ENCODE measurements at places on chromosomes 2 and 18. TPM values are rescaled to one million over a fixed set of nuclear protein-coding genes. Genes with fewer than 3 reads are reported as not detected.

DNA sequence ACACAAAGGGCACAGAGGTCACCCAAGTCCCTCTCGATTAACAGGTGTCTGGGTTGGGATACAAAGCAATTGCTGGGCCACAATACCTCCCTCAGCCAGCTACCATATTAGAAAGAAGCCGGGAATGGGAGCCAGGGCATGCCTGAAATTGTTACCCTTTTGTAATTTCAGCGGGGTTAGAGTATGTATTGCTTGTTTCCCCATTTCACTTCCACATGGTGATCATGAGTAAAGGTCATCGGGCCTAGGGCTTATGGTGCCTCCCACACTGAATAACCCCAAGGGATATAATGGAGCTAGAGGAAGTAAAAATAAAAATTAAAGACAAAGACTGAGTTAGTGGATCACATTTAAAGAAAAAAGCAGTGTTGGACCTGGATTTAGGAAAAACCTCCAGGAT is 437.2 kb upstream of the KLHL29 start:
- no peak for DNase-seq

Gene SPOPL
- total RNA-seq, result 18.3 TPM

DNA sequence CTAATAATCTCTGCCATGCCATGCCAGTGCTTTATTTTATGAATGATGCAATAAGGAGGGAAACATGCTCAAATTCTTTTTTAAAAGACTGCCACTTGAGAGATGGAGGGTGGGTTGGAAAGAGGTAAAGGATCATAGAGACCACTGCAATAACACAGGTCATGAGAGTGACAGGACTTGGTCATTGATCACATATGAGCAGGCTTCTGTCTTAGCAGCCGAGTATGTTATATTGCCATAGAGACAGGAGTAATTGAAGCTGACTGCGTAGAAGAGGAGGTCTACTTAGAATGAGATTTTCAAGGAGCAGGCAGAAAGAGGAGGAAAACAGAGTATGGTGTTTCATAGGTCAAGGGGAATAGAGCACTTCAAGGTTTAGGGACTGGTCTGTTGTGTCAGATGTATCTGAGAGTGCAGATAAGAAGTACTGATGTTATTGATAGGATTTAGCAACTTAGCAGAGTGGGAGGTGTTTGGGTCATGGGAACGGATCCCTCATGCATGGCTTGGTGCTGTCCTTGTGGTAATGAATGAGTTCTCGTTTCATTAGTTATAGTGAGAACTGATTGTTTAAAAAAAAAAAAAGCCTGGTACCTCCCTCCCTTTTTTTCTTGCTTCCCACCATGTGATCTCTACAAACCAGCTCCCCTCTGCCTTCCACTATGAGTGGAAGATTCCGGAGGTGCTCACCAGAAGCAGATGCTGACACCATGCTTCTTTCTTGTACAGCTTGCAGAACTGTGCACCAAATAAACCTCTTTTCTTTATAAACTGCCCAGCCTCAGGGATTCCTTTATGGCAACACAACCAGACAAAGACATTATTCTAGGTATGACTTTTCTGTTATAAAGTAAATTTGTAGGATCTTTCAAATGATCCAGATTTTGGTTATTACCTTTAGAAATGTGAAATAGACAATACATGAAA is 32.8 kb downstream of the UGP2 start:
- no peak for DNase-seq

Gene POTEF
- total RNA-seq, result not detected

Gene DCAF17
- 40.9 TPM for total RNA-seq

DNA sequence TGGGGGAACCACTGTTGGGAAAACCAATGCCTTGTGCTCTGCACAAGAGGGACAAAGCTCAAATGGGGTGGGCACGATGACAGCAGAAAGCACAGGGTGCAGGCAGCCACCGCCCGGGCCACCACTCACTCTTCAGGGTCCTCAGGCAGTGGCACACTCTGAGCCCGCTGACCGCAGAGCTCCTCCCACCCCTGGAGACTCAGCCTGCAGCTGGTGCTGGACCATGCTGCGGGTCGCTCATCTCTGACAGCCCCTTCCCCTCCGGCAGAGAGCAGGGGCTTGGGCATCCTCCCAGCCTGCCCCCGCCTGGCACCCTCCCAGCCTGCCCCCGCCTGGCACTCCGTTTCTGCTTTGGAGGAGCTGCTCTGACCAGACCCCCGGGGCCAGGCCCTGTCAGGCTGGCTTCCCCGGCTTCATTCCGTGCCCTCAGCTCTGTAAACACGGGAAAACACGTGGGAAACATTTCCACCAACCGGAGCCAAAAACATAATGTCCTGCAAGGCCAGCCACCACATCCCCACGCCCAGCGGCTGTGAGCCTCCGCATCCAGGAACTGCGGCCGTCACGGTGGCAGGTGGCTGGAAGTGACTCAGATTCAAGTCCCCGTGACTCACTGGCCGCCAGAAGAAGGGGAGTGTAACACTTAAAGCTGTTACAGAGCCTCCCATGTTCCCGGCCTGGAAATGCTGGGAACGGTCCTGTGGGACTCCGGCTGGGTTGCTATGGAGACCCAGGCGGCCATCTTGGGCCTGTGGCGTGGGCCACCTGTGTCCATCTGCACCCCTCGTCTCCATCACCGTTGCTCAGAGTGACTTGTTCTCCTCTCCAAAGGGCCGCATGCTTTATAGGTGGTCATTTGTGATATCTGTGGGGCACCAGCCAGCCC is 6.8 kb upstream of the SNED1 start:
- DNase-seq, result no peak

- DNase-seq, result no peak
These were observed 33.3 kb downstream of the BMP10 start for GRCh38 chr2:68837861-68838341.

GRCh38 chr2:235088496-235088921 is 136.7 kb downstream of the SH3BP4 start:
- no peak for DNase-seq

DNA sequence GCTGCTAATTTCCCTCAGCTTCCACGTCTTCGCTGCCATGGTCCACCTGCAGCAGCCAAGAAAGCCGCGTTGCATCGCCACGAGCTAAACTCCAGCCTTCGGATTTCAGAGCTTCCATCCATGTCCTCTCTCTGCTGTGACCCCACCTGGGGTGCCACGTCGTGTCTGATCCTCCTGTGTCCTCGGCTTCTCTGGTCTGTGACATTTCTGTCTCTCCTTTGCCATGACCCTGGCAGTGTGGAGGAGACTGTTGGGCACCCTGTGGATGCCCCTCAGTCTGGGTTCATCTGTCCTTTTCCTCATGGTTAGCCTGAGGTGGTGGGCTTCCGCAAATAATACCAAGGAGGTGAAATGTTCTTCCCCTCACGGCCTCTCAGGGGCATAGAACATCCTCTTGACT is 106.8 kb downstream of the RTP5 start:
- DNase-seq, result no peak

- no peak for DNase-seq
These were observed 154.8 kb downstream of the RNF152 start for GRCh38 chr18:61738042-61738441.

GRCh38 chr18:7202169-7202568 is 28.7 kb upstream of the LRRC30 start:
- no peak for DNase-seq

DNA sequence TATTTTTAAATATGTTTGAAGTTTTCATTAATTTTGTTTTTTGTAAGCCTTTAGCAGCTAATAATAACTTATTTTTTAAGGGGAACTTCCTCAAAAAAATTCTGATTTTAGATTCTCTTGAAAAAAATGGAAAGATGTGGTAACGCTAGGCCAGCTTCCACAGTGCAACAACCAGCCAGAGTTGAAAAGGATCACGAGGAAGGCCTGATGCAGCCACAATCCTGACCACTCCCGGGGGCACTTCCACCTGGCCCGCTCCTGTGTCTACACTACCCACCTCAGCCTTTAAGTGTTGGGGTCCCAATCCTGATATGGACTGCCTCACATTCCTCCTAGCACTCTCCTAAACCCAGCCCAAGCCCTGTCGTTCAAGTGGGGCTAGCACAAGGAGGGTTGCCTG is 101.1 kb downstream of the TMEM17 start:
- DNase-seq, result no peak

Gene PRR30
- total RNA-seq, result not detected

- DNase-seq, result no peak
These were observed 20.2 kb downstream of the GREB1L start for GRCh38 chr18:21262244-21262643.

DNA sequence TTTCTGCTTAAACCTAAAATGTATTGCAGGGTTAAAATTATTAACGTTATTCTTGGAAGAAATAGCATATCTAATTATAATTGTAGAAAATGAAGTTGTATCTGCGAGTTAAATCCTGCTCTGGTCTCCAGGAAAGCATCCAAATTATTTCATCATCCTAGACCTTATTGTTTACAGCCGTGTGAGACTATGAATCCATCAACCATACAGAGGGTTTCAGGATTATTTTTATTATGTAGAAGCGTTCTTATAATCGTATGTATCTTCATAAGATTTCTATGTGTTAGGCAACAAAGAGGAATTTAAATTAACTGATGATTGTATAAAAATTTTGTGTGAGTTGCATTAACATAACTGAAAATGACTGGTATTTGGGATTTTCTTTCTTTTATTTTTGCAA is 14.5 kb upstream of the DSC3 start:
- no peak for DNase-seq

GRCh38 chr2:45258311-45258710 is 249.1 kb upstream of the SIX2 start:
- peak; percentile 37 for DNase-seq

DNA sequence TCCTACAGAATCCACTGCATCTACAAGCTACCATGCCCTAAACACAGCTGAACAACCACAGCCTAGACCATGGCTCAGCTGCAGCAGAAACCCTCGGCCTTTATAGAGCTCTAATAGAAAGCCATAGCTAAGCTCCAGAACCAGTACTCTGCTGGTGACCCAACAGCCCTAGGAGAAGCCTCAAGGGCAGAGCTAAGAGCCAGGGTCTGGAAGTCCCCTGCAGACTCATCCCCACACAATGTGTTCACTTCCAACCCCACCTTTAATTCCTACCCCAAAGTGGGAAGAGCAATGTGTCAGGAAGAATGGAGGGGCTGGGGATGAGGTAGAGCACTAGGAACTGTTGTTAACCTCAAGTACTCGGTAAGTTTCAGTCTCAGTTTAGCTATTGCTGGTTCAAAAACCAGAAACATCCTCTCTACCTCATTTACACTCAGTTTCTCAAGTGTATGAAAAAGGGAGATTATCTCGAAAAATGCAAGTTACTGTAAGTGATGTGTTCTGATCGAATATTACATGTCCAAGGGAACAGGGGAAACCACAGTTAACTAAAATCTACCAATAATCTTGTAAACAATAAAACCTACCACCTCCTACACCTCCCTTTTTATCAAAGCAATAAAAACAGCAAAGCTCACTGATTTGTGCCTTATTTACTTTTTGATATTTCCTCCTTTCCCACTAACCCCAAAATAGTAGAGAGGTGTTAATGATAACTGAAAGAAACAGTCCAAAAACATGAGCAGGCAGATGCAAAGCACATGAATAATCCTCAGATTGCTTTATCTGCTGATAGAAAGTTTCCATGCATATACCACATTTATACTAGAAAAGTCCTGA is 36.2 kb downstream of the THADA start:
- DNase-seq, result no peak
